ENCODE measurements at places on chromosomes 13 and 19. TPM values are rescaled to one million over a fixed set of nuclear protein-coding genes. Genes with fewer than 3 reads are reported as not detected.

Gene CABP5
- total RNA-seq, result not detected

Gene F10
- total RNA-seq, result 6.8 TPM

DNA sequence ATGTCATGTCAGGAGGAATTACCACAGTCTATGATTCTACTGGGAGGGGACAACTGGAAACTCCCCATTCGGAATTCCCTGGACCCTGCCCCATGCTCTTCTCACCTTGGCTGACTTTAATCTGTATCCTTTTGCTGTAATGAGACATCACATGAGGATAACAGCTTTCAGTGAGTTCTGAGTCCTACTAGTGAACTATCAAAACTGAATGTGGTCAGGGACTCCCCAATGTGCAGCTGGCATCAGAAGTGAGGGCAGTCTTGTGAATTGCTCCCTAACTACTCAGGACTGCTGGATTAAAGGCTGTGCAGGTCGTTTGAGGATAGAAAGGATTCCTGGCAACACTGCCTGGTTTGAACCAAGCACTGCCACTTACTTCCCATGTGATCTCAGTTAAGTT lies 15.2 kb downstream of the SIGLEC7 start:
- no peaks in the 10 kb centered on the region for H3K36me3 ChIP-seq
- no peak for DNase-seq
- H3K27me3 ChIP-seq, result peaks cover 10% of the 10 kb centered on the region
- H3K4me1 ChIP-seq, result peaks cover 17% of the 10 kb centered on the region
- no peak overlapping the region for H3K27ac ChIP-seq

DNA sequence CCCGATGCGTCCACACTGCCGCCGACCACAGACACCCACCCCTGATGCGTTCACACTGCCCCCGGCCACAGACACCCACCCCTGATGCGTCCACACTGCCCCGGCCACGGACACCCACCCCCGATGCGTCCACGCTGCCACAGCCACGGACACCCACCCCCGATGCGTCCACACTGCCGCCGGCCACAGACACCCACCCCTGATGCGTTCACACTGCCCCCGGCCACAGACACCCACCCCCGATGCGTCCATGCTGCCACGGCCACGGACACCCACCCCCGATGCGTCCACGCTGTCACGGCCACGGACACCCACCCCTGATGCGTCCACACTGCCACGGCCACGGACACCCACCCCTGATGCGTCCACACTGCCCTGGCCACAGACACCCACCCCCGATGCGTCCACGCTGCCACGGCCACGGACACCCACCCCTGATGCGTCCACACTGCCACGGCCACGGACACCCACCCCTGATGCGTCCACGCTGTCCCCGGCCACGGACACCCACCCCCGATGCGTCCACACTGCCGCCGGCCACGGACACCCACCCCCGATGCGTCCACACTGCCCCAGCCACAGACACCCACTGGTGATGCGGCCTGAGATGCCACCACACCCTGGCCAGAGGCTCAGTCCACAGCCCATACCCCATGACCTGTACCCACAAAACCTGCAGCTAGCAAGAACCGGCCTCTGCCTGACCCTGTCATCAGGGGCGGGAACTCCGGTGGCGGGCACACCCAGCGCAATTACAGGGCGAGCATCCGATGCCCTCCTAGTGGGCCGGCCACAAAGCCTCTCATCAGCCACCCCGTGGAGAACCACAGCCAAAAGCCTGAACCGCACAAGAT lies 28.4 kb downstream of the RASA3 start:
- H3K4me1 ChIP-seq, result peaks cover 22% of the 10 kb centered on the region
- no peak overlapping the region for H3K27ac ChIP-seq
- no peaks in the 10 kb centered on the region for H3K27me3 ChIP-seq
- no peak overlapping the region for H3K4me3 ChIP-seq
- DNase-seq, result no peak

DNA sequence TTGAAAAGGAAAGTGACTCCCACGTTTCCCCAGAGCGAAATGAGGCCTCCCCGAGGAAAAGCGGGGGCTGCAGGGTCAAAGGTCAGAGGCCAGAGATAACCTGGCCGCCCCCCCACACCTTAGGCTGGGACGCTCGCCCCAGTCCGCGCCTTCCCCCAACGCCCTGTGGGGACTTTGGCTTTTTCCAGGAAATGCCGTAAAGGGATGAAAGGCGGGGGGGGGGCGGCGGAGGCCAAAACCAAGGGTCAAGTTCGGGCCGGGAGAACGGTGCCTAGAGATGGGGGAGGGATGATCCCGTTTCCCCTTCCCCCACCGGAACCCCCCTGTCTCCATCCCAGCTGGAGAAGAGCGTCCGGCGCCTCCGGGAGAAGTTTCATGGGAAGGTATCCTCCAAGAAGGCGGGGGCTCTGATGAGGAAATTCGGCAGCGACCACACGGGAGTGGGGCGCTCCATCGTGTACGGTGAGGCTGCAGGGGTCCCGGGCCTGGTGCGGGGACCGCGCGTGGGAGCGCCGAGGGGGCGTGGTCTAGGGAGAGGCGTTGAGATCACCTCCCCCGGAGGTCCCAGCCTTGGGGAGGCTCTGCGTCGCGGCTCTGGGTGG lies 575 bp downstream of the SHFL start:
- H3K27me3 ChIP-seq, result no peaks in the 10 kb centered on the region
- H3K36me3 ChIP-seq, result peaks cover 28% of the 10 kb centered on the region
- peak overlapping the region; percentile 81 for H3K27ac ChIP-seq
- H3K4me3 ChIP-seq, result peak overlapping the region; percentile 94
- peaks cover 10% of the 10 kb centered on the region for H3K4me1 ChIP-seq

DNA sequence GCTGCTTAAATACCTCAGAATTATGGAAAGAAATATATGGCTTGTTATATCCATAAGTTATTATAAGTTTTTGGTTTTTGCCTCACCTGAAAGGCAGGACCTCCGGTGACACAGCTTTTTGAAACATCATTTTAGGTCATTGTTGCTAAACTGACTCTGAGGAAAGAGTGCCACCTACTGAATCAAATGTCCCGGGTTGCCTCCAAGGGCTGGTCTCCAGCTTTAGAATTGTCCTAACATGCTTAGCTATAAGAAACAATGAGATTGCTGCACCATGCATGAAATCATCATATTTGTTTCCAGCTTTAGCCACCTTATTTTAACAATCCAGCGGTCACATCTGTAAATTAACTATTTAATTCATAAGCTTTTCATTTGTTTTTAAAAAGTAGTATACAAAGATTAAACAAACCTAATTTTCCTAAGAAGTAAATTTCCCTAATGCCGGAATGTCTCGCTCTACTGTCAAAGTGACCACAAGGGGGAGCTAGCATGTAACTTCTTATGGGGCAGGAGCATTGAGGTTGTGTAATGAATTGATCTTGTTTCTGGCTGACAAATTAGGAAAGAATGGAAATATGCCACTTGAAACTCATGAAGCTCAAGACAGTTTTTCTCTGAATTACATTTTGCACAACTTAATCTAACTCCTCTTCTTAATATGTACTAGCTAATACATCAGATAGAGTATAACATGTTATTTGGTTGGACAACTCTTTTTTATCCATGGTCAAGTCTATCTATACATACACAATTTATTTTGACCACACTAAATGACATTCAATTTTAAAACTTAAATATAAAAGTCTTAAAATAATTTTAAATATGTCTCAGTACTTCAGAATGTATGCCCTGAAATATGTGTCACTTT lies 6.7 kb upstream of the PCDH17 start:
- H3K27me3 ChIP-seq, result peaks cover 26% of the 10 kb centered on the region
- no peak for DNase-seq
- H3K4me1 ChIP-seq, result peaks cover 7% of the 10 kb centered on the region
- no peak overlapping the region for H3K27ac ChIP-seq

DNA sequence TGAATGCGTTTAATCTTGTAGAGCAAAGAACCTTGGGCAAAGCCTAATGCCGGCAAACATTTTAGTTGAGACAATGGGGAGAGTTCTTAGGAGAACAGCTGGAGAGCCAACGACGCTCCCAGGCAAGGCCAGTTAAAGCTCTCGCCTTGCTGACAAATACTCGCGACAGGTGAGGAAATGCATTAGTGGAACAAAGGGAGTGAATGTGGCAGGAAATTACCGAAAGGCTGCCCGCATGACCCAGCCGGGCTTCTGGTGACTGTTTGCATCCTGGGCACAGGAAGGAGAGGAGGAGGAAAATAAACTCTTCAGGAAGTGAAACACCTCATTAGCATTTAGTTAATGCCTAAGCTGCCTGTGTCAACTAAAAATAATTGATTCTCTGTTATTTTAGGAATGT lies 74.6 kb downstream of the SHISA2 start:
- no peak overlapping the region for H3K4me3 ChIP-seq
- no peak overlapping the region for H3K27ac ChIP-seq
- no peaks in the 10 kb centered on the region for H3K4me1 ChIP-seq

GRCh38 chr13:112987682-112988024 lies 18.6 kb downstream of the MCF2L start:
- H3K27me3 ChIP-seq, result no peaks in the 10 kb centered on the region
- peaks cover 15% of the 10 kb centered on the region for H3K4me1 ChIP-seq
- H3K36me3 ChIP-seq, result no peaks in the 10 kb centered on the region
- no peak for DNase-seq
- H3K27ac ChIP-seq, result no peak overlapping the region
- H3K4me3 ChIP-seq, result no peak overlapping the region

DNA sequence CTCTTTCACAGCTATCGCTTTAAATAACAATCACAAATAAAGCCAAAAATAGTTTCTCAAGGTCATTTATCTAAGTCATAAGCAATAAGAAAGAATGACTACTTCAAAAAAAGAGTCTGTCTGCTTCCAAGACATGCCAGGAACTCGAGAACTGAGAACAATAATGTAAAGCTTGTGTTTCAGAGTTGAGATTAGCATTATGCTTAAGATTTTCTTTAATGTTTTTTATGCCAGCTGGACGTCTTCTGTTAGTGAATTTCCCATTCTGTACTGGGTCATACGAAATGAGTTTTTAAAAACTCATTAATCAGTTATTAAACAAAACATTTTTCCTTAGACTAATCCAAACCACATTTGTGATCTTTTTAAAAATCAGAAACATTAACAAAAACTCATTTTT lies 3.2 kb upstream of the SPRYD7 start:
- H3K4me3 ChIP-seq, result no peak overlapping the region
- no peaks in the 10 kb centered on the region for H3K27me3 ChIP-seq
- H3K36me3 ChIP-seq, result no peaks in the 10 kb centered on the region
- DNase-seq, result no peak
- H3K4me1 ChIP-seq, result peaks cover 24% of the 10 kb centered on the region
- H3K27ac ChIP-seq, result no peak overlapping the region

DNA sequence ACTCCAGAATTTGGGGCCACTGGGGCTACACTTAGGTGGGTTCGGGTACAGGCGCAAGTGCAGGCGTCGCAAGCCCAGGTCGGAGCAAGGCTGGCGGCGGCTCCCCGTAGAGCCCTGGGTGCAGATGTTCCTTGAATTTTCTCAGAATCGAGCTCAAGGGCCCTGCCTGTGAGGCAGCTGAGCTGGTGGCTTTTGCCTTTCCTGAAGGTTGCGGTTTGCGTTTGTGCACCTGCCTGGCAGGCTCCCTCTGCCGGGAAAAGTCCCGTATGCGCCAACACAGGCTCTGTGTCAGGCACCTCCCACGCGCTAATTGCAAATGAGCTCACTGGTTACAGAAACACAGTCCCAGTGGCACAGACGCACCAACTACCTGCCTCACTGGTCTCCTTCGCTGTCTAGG lies 5.9 kb downstream of the DOHH start:
- no peaks in the 10 kb centered on the region for H3K27me3 ChIP-seq
- peaks cover 64% of the 10 kb centered on the region for H3K36me3 ChIP-seq
- no peak overlapping the region for H3K4me3 ChIP-seq

Gene CDX2
- total RNA-seq, result not detected

DNA sequence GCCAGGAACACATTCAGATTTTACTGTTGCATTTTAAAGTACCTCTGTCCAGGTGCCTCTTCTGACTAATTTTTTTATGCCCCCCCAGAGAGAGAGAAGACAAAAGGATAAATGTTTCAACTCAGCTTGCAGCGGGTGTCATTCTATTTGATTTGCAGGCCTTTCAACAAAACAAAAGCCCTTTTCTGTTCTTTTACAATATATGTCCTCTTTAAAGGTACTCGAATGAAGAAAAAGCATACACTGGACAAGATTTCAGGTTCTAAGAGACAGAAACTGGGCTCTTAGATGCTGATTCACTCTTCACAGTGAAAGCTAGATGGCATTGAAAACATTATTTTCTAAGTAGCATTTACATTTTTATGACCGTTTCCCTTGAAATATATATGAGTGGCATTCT lies 2.9 kb upstream of the FRY start:
- H3K36me3 ChIP-seq, result no peaks in the 10 kb centered on the region
- no peak for DNase-seq
- H3K4me1 ChIP-seq, result peaks cover 11% of the 10 kb centered on the region
- H3K27me3 ChIP-seq, result no peaks in the 10 kb centered on the region
- no peak overlapping the region for H3K4me3 ChIP-seq

GRCh38 chr13:37878496-37878895 lies 8.9 kb upstream of the TRPC4 start:
- peaks cover 4% of the 10 kb centered on the region for H3K27me3 ChIP-seq
- no peak for DNase-seq
- H3K27ac ChIP-seq, result no peak overlapping the region
- H3K4me3 ChIP-seq, result no peak overlapping the region

DNA sequence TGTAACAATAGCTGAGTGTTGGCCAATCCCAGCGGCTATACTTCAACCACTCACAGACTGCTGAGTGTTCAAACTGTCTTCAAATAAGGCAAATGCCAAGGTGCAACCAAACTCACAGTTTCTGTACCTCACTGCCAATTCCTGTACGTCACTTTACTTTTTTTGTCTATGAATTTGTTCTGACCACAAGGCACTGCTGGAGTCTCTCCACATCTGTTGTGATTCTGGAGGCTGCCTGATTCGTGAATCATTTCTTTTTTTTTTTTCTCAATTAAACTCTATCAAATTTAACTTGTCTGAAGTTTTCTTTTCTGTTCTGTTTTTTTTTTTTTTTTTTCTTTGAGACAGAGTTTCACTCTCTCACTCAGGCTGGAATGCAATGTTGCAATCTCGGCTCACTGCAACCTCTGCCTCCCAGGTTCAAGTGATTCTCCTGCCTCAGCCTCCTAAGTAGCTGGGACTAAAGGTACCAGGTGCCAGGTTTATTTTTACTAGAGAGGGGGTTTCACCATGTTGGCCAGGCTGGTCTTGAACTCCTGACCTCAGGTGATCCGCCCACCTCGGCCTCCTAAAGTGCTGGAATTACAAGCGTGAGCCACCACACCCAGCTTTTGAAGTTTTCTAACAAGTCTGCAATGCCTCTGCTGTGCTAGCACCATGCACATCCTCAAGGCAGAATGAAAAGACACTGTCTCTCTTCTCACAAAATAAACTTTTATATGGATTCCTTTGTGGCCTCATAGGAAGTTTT lies 401.7 kb downstream of the IRS2 start:
- no peaks in the 10 kb centered on the region for H3K36me3 ChIP-seq
- no peaks in the 10 kb centered on the region for H3K4me1 ChIP-seq
- no peaks in the 10 kb centered on the region for H3K27me3 ChIP-seq

- no peak overlapping the region for H3K27ac ChIP-seq
- no peaks in the 10 kb centered on the region for H3K4me1 ChIP-seq
- H3K4me3 ChIP-seq, result no peak overlapping the region
- H3K36me3 ChIP-seq, result no peaks in the 10 kb centered on the region
- H3K27me3 ChIP-seq, result no peaks in the 10 kb centered on the region
- no peak for DNase-seq
Measured at GRCh38 chr13:89269737-89270136, 1598.6 kb downstream of the SLITRK5 start.
